GM23248 (cell line): ENCODE measurements at places on chromosomes 4 and X. TPM values are rescaled to one million over a fixed set of nuclear protein-coding genes. Genes with fewer than 3 reads are reported as not detected.

NEIL3 gene
- polyA plus RNA-seq = 3.2 and 3.7 TPM in 2 replicates

OR13H1 gene
- not detected in 2 replicates for polyA plus RNA-seq

MAGEA11 gene
- polyA plus RNA-seq = not detected in 2 replicates

FMR1NB gene
- not detected in 2 replicates for polyA plus RNA-seq

EDA gene
- not detected in 2 replicates for polyA plus RNA-seq
